Kidney capillary endothelial cell (primary cell): ENCODE measurements at places on chromosomes 4 and X.
A peak's percentile ranks its signal among the peaks of the same experiment; 100 is the strongest.

DNA sequence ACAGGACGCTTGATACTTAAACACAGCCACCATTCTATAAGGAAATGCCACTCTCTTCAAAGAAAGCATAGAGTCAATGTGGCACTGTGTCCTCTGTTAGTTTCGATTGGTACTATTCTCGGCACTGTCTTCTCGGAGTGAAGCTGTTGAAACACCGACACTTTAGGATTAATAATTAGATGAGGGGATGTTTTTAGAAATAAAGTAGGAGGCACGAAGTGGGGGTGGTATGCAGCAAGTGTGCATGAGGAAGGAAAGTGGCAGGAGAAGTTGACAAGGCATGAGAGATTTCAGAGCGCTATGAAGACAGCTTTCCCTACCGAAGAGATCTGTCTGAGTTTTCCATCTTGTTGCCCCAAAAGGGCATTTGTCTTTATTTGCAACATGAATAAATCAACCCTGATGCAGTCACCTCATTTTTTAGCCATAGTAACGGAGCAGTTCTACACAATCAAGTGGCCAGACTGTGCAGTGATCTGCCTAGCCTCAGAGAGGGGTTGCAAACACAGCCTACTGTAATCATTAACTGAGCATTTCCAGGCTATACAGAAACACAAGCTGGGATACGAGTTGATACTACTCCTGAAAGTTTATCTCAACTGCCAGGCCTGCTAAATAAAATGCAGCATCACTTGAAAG, 8.3 kb downstream of the GPRIN3 start:
- DNase-seq: no peak

- DNase-seq: no peak
Measured at GRCh38 chrX:13693341-13693961, 4.5 kb downstream of the RAB9A start.

GRCh38 chr4:83328521-83329187, 6.0 kb downstream of the HPSE start:
- peak; percentile 64 for DNase-seq

GRCh38 chr4:54090804-54091623, 8.9 kb upstream of the GSX2 start:
- DNase-seq: no peak

GRCh38 chr4:159052315-159052714, 50.6 kb upstream of the RAPGEF2 start:
- no peak for DNase-seq

DNA sequence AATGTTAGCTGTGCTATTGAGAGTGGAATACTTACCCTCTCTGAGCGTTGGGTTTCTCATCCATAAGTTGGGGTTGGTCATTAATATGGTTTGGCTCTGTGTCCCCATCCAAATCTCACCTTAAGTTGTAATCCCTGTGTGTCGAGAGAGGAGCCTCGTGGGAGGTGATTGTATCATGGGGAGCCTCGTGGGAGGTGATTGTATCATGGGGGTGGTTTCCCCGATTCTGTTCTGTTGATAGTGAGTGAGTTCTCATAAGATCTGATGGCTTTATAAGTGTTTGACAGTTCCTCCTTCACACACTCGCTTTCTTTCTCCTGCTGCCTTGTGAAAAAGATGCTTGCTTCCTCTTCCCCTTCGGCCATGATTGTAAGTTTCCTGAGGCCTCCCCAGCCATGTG, 391.1 kb downstream of the FAM133A start:
- no peak for DNase-seq
